ENCODE measurements at places on chromosomes 4 and X. TPM values are rescaled to one million over a fixed set of nuclear protein-coding genes. Genes with fewer than 3 reads are reported as not detected.

BTC gene
- 0.76 TPM for total RNA-seq

SLC9A7 gene
- total RNA-seq = 6.5 TPM

MAGEA10 gene
- not detected for total RNA-seq

GABRG1 gene
- 1.4 TPM for total RNA-seq

CLGN gene
- 2.1 TPM for total RNA-seq

SPIN2A gene
- total RNA-seq = 2.1 TPM

HDAC6 gene
- 106 TPM for total RNA-seq

HTT gene
- total RNA-seq = 67.8 TPM

PNMA3 gene
- 1.1 TPM for total RNA-seq

DNA sequence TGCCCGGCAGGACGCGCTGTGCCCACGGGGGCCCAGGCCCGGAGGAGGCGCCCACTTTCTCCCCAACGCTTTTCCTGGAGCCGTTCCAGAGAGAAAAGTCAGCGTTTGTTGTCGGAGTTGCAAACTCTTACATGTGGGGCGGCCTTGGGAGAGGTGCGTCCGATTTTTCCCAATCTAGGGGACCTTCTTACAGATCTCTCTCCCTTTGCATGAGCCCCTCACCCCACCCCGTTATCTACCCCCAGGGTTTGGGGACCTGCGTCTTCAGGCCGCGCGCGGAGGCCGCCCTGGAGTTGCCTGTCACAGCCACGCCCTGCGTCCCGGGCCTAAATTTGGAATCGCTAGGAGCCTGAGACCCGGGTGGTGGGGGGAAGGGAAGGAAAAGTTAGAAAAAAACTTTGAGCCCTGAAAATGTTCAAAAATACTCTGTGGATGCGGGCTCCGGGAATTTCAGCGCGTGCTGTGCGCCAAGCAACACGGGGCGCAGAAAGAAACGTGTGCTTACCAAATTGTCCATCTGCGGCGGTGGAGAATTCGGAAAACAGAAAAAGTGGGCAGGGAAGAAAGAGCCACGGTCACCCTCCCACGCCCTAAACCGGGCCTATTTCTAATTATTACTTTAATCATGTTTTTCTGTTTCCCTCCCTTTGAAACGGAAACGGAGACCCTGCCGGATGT is 587 bp downstream of the CD99 start:
- peak; percentile 70 for DNase-seq

- no peak for DNase-seq
Measured at GRCh38 chrX:132909643-132910042, 48.8 kb downstream of the HS6ST2 start.

- no peak for DNase-seq
Measured at GRCh38 chr4:124804041-124804440, 91.5 kb upstream of the ANKRD50 start.

DNA sequence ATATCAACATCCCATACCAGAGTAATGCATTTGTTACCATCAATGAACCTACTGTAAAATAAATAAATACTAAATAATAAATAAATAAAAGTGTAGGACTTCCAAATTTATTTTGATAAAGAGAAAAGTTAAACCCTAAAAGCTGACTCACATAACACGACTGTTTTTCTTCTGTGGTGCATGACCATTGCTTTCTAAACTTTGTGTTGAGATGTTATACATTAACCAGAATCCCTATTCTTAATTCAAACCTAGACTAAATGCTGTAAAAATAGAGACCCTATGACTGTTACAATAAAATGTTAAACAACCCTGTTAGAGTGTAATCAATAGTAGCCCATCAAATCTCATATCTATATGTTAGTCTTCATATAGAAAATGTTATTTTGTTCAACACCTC is 20.9 kb upstream of the PRMT9 start:
- DNase-seq = no peak

GRCh38 chr4:1460967-1461868 is 55.0 kb upstream of the NKX1-1 start:
- DNase-seq = no peak

GRCh38 chr4:145870155-145871020 is 68.2 kb downstream of the ZNF827 start:
- DNase-seq = no peak

DNA sequence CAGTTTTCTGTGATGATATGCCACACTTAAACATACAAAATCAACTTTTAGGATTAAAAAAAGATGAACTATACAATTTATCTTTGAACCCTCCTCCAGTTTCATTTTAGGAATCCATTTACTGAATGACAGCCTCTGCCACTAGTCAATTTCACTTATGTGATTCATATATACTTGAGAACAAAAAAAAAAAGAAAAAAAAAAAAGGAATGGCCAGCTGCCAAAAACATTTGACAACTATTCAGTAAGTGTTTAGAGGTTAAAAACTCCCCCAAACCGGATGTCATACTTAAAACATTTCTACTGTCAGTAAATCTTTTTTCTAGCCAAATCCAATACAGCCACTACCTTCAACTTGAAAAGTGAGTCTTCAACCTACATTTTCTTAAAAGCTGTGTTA is 266.7 kb upstream of the MAGEB2 start:
- no peak for DNase-seq

DNA sequence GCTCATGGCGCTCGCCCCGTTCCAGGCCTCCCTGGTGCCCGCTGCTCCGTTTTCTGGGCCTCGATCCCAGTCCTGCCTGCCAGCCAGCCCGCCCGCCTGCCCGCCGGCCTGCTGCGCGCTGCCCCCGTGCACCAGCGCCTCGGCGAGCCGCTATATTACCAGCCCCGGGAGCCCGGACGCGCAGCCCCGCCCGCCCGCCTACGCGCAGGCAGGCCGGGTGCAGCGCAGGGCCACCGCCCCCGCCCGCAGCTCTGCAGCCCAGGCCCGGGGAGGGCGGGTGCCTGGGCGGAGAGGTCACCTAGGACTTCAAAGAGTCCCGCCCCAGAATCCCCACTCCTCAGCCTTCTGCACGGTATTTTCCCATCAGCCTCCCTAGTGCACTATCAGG is at the start of gene MAOB:
Gene MAOB, minus strand, starts transcription at position 157 of the 388 bp plus-strand sequence. Its CDS starts 151 bp downstream, at position 6.
- peak; percentile 62 for DNase-seq

DNA sequence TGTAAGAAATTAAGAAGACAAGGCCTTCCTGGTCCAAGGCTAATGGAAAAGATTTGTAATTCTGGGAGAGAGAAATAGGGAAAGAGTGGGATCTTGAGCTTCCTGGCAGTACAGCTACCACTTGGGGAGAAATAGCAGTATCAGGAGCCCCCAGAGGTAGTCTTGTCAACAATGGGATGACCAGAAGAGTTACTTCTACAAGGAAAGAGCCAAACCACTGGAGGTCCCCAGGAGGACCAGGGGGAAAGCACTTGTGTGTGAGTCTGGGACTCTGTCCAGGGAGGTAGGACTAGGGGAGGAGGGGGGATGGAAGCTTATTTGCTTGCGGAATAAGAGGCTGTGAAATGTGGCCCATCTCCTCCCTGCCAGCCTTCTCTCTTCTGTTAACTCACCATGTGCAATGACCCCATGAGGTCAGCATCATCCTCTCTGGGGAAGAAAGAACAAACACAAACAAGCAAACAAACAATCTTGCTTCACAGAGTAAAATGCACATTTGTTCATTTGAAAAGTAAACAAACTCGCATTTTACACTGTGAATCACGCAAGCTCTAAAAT is 160.1 kb downstream of the STK32B start:
- DNase-seq = no peak

DNA sequence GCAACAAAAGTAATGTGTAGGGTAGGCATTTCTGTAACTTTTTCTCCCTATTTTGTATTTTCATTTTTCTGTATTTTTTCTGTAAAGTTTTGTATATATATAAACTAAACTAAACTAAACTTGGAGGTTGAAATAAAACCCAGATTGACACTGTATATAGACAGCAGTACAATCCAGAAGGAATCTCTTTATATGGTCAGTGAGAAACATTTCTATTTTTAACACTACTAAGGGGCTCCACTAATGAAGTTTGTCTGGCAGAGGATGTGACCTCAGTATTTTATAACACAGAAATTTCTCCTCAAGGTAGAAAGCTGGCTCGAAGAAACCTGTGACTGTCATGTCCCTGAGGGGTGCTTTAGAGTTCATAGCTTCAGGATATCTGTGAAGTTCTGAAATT is 959.2 kb downstream of the ADGRL3 start:
- no peak for DNase-seq

DNA sequence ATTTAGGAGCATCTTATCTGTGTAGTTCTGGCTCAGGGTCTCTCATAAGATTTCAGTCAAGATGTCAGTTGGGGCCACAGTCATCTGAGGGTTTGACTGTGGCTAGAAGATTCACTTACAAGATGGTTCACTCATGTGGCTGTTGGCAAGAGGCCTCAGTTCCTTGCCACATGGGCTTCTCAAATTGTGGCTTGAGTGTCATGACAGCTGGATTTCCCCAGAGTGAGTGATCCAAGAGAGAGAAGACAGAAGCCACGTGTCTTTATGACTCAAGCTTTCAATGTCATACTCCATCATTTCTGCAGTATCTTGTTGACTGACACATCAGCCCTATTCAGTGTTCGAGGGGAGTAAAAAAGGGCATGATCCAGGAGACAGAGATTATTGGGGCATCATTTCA is 131.3 kb upstream of the AP1S2 start:
- DNase-seq = no peak

DNA sequence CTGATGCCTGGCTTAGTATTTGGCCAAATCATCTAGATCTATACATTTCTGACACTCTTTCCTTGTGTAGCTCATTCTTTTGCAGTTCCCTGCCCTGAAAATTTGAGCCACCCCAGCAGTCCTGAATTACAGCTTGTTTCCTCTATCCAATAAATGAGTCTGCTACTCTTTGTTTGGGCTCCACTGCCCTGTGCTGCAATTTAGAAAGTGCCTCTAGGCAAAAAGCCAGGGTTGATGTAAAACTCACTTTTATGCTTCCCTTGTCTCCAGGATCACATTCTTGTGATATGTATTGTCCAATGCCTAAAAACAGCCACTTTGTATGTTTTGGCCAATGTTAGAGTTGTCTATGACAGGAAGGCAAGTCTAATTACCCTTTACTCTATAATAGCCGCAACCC is 101.7 kb upstream of the MAP3K15 start:
- DNase-seq = no peak

DNA sequence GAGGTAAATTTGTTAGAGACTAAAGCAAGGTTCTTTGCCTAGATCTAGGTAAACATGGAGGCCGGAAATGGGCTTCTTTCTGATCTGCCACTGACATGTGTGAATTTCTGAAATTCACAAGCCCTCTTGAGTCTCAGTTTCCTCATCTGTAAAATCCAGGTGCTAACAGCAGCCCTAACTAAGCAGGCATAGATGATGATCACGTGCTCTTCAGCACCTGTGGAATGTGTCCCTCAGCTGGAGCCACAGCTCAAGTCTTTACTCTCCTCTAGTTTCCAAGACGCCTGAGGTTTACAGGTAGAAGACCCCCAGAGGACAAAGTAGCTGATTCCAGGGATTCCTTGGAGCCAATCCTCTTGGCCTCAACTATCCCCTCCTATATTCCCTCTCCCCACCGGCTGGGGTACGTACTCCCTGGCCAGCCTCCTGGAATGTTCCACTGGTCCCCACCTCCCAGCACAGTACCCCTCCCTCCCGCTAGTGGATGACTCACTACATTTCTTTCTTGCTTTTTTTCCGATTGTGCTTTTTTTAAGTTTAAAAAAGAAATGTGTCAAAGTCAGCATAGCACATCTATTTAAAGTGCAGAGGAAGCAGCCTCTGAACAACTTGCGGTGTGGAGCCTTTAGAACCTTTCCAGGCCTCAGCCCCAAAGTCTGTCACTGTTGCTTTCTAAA is 98.4 kb downstream of the PHKA2 start:
- no peak for DNase-seq

- DNase-seq = no peak
Measured at GRCh38 chr4:64503416-64503815, 94.2 kb upstream of the TECRL start.

GRCh38 chrX:83771664-83772063 is 89.3 kb upstream of the CYLC1 start:
- no peak for DNase-seq

DNA sequence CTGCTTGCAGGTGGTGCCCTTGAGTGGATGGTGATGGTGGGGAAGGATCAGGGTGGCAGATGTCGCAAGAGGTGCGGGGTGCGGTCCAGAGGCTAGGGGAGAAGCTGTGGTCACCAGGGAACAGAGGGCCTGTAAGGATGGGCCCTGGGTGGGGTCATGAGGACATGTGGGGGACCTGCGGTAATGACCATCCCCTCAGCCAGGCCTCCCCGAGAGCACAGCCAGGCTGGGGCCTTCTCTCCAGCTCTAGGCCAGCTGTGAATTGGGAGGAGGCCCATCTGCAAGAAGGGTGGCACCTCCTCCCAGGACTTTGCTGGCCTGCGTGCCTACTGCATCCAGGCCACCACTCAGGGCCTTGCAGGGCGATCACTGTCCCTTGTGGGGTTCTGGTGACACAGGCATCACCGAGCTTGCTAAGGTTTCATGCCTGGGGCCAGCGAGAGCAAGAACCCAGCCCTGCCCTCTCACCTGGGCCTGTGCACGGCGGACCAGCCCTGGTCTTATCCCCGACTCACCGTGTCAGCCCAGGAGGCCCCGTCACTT is 34.1 kb upstream of the MXD4 start:
- peak; percentile 47 for DNase-seq

GRCh38 chr4:152565333-152565732 is 29.4 kb upstream of the FBXW7 start:
- DNase-seq = no peak

DNA sequence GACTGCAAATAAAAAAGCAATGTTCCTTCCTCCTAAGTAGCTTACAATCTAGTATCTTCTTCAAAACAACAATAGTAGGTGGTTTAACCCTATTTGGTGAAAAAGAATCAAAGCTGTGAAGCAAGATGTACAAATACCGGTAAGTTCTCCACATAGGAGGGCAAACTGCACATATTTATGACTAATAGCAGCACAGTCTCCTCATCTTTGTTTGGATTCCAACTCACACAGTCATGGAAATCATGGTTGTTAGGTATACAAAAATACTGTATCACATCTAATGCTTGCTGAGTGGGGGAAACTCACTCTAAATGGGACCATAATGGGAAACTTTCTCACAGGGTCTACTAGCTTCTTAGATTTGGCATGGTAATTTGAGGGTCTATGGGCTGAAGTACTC is 597.2 kb downstream of the INPP4B start:
- DNase-seq = no peak
